ENCODE measurements at places on chromosomes 12 and 14.
A peak's percentile ranks its signal among the peaks of the same experiment; 100 is the strongest.

DNA sequence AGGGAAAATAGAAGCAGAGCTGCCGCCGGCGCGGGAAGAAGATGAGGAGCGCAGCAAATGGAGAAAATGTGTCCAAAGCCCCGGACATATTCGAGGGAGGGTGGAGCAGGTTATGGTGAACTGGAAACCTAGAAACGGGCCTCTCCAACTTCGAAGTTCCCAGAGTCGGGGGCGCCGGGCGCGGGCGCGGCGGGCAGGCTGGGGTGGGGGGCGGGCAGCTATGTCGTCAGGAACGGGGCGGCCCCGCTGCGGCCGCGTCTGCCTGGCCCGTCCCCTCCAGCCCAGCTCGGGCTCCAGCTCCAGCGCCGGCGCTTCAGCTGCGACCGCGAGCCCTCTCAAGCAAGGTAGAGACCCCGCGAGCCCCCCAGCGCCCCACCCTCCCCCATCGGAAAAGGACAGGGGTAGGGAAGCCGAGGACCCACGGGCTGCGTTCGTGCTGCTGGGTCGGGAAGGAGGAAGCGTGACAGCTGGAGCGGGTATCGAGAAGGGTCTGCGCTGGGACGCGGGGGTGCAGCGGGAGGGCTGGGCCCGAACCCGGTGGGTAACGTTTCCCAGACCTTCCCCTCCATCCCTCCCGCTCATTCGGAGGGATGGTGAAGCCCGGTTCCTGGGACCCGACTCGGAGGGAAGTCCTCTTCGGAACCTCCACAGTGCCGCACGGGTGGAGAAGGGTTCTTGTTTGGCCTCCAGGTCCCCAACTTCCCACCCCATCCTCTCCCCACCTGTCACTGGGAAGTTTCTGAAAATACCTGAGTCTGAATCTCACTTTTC is 1.0 kb downstream of the DGKA start:
- DNase-seq = peak; percentile 37

GRCh38 chr14:75274899-75275569 is 3.6 kb upstream of the FOS start:
- DNase-seq = peak; percentile 39

DNA sequence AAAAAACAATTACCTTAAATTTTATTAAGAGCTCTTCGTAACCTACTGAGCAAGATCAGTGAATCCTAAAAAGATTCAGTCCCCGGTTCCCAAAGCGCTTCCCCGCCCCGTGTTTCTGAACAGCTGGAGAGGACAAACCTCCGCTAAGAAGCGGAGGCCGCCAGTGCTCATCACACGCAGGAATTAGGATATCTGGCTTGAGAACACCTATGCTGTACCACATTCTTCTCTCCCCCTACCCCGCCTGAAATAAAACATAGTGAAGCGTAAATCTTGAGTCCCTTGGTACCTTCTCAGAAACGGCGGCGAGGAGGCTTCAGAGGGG is 774 bp upstream of the WDR20 start:
- no peak for DNase-seq

- no peak for DNase-seq
These were observed 335.7 kb downstream of the BMP4 start for GRCh38 chr14:53620890-53621289.

DNA sequence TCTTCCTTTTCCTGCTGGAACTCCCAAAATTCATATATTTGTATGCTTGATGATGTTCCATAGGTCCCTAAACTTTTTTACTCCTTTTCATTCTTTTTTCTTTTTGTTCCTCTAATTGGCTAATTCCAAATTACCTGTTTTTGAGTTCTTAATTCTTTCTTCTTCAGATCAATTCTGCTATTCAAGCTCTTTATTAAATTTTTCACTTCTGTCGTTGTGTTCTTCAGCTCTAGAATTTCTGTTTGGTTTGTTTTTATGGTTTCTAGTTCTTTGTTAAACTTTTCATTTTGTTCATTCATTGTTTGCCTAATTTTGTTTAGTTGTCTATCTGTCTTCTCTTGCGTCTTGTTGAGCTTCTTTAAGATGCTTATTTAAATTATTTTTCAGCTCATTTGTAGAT is 154.8 kb downstream of the TPH2 start:
- no peak for DNase-seq
